ENCODE measurements at places on chromosomes 7 and 10.

DNA sequence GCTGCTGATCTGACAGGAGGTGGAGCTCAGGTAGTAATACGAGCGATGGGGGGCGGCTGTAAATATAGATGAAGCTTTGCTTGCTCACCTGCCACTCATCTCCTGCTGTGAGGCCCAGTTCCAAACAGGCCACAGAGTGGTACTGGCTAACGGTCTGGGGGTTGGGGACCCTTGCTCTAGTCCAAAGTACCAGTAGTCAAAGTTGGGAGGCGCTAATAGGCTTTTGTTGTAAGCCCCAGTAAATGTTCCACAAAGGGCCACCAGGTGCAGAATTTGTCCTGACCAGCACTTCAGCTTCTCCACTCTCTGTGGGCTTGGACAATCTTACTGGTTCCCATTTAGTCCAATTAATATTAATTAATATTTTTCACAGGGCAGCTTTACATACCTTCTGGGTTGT lies 206.6 kb downstream of the ACTR3B start:
- no peak for DNase-seq

GRCh38 chr10:25049966-25050365 lies 33.6 kb downstream of the THNSL1 start:
- no peak for DNase-seq

GRCh38 chr7:82210416-82211184 lies 233.0 kb downstream of the CACNA2D1 start:
- DNase-seq = no peak

GRCh38 chr7:118179191-118179590 lies 4.8 kb upstream of the LSM8 start:
- no peak for DNase-seq

- DNase-seq = no peak
Observed at GRCh38 chr7:141389140-141389796, 161.9 kb upstream of the AGK start.

DNA sequence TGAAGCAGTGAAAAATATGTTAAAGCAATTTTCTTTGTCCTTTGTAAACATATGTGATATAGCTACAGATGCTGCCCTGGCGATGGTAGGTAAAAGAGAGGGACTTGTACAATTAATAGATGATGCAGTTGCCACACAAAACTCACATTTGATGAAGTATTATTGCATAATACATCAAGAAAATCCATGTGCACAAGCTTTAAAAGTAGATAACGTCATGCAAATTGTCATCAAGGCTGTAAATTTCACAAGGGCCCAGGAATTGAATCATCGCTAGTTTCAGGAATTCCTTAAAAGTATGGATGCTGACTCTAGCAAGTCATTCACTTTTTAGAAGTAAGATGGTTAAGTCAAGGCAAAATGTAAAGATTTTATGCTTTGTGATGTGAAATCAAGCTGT lies 10.0 kb downstream of the CYP3A5 start:
- no peak for DNase-seq

DNA sequence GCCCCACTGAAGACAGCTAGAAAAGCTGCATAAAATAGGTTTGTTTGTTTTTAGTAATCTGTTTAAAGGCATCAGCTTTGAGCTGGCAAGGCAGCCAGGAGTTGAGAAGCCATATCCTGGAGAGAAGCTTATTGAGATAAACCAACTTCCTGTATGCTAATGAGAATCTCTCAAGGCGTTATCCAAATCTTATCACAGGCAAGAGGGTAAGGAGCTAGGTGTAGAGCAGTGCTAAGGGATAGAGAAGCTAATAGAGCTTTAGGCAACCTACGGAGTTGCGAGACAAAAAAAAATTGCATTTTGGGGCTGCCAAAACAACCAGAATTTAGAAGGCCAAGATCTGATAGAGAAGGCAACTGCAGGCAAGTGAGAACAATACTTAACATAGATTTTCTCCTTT lies 641.6 kb downstream of the SH2D4B start:
- DNase-seq = no peak

DNA sequence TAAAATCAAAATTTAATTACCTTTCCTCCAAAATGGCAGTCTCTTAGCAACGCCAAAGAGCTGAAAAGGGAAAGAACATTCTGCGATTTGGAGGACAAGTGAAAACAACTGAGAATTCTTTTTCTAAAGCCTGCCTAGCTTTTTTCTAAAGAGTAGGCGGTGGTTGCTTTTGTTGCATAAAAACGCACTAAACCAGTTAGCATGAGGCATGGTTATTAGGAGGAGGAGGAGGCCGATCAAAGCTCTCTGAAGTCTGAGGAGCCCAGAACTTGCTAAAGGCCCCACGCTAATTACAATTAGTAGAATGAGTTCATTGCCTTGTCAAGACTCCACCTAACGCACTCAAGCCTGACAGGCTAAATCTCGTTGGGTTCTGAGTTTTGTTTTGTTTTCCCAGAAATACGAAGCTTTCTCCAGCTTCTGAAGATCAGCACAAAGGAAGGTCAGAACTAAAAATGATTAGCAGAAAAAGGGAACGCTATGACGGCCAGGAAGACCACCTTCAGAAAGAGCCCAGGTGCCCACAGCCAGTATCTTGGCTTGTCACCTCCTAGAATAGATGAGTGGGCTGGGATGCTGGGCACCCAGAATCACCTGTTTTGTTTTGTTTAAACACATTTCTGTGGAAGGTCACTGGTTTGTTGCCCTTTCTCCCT lies 72.0 kb downstream of the FGFR2 start:
- DNase-seq = no peak

DNA sequence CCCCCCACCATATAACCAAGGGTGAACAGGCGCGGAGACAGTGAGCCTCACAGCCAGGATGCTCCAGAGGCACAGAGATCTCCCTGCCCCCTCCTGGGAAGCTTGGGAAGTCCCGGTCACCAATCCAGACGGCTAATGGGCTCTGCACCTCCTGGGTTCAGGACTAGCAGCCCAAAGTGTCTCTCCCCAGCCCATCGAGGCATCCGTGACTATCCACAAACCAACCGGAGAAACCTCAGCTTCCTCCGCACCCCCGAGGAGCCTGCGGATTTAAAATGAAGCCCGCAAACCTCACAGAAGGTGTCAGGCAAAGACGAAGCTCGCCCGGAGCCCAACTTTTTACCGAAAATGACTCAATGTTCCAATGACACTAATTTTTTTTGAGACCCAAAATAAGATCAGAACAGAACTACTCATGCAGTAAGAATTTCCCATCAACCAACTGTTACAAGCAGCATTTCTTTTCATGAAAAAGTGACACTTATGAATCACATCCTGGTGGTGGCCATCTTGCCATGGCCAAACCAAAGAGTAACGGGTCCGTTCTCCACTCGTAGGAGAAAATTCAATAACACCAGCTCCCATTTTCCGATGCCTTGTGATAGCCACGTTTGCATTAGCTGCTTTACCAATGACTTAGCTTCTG lies 6.0 kb downstream of the PDGFA start:
- DNase-seq = no peak

DNA sequence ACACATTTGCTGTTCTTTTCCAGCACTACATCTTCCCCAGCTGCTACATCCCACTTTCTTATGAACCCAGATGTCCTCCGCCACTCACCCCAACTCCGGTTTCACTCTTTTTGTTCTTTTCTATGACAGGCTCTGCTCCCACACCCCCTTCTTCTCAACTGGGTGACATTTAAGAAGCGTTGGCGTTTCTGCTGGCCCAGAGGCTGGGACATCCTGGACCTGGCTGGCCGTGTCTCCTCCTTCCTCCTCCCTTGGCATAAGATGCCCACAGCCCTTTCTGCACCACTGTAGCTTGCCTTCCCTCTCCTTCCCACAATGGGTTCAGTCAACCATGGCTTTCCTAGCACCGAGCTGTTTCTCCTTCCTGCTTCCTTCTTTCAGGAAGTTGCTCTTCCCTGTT lies 9.4 kb upstream of the CALML5 start:
- DNase-seq = no peak

DNA sequence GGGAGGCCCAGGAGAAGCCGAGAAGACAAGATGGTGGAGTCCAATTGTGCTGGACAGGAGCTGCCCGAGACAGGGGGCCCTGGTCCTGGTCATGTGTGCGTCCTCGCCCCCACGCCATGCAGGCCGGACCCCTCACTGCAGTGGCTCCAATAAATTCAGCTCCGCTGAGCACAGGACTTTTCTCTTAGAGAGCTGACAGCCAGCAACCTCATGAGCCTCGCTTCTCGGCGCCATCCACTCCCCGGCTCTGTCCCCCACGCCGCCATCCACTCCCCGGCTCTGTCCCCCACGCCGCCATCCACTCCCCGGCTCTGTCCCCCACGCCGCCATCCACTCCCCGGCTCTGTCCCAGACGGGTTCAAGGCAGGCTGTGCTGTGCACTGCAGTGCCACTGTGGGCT lies 2.8 kb upstream of the UTF1 start:
- no peak for DNase-seq

GRCh38 chr7:156612930-156613329 lies 27.6 kb upstream of the RNF32 start:
- no peak for DNase-seq

GRCh38 chr10:67868132-67868531 lies 16.3 kb upstream of the SIRT1 start:
- no peak for DNase-seq

GRCh38 chr10:121159670-121160069 lies 308.5 kb downstream of the WDR11 start:
- DNase-seq = no peak

GRCh38 chr10:61860964-61861758 lies 40.3 kb upstream of the ARID5B start:
- DNase-seq = no peak

DNA sequence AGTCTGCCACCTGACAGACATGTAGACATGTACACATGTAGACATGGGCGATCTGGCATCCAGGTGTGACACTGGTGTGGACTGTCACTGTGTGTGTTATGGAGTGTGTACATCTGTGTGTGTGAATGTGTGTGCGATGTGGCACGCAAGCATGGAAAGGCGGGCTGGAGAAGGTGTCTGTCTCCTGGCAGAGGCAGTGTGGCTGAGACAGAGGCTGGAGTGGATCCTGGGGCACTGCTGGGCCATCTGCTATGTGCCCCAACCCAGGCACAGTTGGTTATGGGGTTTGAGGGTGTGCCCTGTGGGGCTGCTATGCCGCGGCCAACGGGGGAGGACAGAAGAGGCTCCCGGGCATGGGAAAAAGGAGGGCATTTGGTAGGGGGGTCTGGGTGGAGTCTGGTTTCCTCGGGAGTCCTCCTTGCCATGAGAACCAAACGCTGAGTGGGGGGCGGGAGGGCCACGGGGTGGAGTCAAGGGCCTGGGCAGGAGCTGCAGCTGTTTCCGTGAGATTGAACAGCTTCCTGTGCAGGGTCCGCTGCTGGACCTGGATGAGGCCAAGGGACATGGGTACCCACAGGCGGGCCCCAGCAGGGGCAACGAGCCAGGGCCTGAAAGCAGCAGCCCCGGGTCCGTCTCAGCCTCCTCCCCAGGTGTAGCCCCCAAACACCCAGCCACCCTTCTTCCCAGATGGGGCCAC lies 1.3 kb downstream of the ELN start:
- no peak for DNase-seq

DNA sequence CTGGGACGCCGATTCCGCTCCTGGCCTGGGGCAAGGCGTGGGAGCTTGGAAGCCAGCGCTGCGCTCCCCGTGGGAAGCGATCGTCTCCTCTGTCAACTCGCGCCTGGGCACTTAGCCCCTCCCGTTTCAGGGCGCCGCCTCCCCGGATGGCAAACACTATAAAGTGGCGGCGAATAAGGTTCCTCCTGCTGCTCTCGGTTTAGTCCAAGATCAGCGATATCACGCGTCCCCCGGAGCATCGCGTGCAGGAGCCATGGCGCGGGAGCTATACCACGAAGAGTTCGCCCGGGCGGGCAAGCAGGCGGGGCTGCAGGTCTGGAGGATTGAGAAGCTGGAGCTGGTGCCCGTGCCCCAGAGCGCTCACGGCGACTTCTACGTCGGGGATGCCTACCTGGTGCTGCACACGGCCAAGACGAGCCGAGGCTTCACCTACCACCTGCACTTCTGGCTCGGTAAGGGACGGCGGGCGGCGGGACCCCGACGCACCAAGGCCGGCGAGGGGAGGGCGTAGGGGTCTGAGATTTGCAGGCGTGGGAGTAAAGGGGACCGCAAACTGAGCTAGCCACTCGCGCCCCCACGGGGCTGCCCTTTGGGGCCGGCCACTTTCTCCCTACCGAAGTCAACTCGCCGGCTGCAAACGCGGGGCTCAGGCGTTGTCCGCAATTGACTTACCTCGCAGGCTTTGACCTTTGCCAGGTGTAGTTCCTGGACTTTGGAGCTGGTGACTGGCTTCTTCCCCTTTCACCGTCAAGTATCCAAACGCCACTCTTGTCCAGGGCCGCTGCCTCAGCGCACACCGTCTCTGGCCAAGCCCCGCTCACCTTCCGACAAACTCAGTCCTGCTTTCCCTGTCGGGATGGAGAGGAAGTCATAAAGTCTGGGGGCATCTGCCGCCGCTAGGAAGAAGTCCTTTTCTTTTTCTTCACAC lies at the start of gene SCIN:
TSS of gene SCIN (plus strand) at position 187 of the 928 bp plus-strand sequence. CDS start at position 254, 67 bp downstream.
- DNase-seq = no peak

GRCh38 chr10:14904316-14904732 lies 25.7 kb downstream of the SUV39H2 start:
- DNase-seq = no peak

DNA sequence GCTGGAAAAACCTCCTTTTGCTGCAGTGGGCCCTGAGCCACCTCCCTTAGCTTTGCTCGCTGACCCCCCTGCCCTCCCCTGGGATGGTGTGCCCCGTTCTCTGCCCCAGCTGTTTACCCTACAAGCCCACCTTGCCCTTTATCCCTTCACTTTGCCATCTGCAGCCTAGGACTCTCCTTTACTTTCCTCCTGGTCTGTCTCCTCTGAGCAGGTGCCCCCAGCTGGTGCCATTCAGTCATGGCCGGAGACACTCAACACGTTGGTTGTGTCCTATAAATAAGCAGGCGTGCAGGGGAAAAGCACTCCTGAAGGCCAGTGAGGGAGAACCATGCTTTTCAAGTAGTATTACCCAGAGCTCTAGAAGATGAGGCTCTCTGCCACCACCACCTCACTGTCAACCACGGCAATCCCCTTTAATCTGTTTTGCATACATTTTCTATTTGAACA lies 6.1 kb downstream of the RASSF4 start:
- DNase-seq = no peak

DNA sequence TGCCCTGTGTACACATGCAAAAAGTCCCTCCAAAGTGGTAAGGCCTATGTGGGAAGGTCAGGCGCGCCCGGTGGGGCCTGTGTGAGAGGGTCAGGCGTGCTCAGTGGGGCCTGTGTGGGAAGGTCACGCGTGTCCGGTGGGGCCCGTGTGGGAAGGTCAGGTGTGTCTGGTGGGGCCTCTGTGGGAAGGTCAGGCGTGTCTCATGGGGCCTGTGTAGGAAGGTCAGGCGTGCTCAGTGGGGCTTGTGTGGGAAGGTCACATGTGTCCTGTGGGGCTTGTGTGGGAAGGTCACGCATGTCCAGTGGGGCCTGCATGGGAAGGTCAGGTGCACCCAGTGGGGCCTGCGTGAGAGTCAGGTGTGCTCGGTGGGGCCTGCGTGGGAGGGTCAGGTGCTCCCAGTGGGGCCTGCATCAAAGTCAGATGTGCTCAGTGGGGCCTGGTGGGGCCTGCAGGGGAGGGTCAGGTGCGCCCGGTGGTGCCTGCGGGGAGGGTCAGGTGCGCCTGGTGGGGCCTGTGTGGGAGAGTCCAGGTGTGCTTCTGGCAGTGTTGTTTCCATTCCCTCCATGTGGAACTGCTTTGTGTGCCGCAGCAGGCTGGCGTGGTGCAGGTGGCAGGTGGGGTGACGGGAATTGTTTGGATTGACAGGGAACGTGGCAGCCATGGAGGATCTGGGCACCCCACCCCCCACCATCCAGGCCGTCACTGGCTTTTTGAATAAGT lies 15.4 kb downstream of the LRRC27 start:
- DNase-seq = no peak

- no peak for DNase-seq
Observed at GRCh38 chr7:20624666-20625385, 9.4 kb downstream of the ABCB5 start.
